ENCODE measurements at places on chromosomes 4 and X.

GRCh38 chr4:148007792-148008191 lies 275.9 kb downstream of the ARHGAP10 start:
- DNase-seq = no peak

GRCh38 chr4:173529477-173530325 lies at the start of gene HAND2:
Gene HAND2 (minus strand): TSS chr4:173530229. CDS start chr4:173529289, 940 bp downstream.
- no peak for DNase-seq

DNA sequence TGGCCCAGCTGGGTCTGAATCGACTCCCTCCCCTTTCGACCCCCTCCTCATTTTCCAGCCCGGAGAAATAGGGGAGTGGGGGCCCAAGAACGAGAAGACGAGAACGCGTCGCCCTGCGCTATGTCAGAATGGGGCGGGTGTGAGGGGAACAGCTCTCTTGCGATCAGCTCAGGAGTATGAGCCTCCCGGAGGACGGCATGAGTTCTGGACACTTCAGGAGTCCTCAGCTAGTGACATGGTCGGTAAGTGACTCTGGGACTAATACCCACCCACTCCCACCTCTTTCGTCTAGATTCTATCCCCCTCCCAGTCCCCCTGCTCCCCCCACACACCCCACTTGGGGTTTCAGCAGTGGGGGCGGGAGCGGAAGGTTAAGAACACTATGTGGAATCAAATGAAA lies 944 bp downstream of the KLF8 start:
- no peak for DNase-seq

DNA sequence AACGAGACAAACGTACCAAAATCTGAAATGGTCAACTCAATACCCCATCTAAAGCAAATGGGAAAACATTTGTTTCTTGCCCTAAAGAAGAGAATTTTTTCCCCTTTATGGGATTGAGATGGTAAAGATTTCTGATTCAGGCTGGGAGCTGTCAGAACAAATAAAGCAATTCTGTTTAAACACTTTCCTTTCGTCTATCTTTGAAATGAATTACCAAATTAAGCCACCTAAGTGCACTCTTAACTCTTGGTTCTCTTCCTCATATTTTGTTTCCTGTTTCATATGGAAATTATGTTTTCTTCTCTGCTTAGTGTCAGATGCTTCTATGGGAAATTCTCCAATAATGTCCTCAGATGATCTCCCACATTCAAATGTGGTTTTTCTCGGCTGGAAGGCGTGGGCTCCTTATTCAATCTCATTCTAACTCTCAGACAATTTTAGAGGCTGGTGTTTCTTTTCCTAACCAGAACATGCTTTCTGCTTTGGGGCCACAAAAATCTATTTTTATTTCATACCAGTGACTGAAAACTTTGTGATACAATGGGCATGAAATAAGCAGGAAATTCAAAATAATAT lies 50.3 kb upstream of the HPF1 start:
- no peak for DNase-seq

DNA sequence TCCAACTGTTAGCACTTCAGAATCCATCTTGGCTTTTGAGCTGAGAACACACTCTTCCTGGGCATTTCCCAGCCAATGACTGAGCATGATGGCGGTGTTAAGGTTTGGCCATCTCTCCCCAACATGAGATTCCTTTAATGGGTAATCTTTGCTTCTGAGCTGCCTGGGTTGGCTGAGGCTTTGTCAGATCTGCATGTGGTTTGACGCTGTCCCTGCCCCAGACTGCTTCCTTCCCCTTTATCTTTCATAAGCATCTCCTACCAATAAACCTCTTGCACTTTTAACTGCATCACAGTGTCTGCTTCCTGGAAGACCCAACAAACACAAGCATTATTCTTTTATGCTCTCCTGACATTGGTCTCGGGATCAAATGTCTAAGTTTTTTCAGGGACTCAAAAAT lies 31.5 kb upstream of the DIPK2B start:
- peak; percentile 4 for DNase-seq

DNA sequence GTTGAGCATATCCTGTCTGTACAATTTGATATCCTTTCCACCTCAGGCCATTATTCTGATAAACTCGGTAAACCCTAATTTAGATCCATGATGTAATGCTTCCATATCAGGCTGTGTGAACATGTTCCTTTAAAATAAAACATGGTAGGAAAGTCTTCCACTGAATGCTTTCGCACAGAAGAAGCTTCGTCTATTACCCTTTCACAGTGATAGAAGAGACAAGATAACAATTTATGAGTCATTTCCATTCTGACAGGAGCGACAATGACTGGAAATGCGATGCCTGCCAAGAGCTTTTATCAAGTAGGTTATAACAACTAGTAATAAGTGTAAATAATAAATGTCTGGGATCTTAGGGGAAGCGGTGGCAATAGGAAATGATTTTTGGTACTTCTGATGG lies 98.8 kb downstream of the TTC29 start:
- no peak for DNase-seq

DNA sequence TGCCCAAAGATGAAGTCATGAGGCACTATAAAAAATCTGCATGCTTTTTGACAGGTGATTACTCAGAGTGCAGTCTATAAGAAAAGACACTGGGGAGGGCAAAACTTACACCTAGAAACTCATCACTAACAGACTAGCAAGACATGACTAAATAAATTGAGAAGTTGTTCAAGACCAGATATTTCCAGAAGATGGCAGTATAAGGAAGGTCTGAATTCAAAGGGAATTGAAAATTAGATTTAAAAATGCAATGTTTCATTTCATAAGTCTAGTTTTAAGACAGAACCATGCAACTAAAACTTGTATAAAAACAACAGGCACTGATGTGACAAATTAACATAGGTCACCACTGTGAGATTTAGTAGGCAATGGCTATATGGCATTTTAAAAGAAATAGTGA lies 232.5 kb upstream of the POF1B start:
- no peak for DNase-seq

GRCh38 chr4:119627267-119628255 lies 1.0 kb downstream of the PDE5A start:
- peak; percentile 35 for DNase-seq

DNA sequence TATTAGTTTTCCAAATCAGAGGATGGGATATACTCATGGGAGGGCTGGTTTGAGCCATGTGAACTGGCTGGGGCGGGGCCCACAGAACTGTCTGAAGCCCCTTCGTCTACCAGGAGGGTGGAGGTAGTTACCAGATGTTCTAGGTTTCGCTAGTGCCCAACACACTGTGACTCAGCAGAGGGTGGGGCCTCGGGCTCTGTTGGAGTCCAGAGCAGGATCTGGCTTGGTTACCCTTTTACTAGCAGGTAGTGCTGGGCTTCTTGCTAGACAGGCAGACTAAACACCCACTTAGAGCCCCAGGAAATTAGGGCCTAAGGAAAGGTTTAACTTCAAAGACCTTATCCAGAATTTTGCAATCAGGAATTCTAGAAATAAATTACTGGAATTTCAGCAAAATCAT lies 56.2 kb upstream of the CHRDL1 start:
- DNase-seq = no peak

- peak; percentile 55 for DNase-seq
Measured at GRCh38 chrX:1500701-1501624, 36.0 kb downstream of the P2RY8 start.

GRCh38 chrX:66054978-66055377 lies 15.1 kb upstream of the VSIG4 start:
- no peak for DNase-seq

DNA sequence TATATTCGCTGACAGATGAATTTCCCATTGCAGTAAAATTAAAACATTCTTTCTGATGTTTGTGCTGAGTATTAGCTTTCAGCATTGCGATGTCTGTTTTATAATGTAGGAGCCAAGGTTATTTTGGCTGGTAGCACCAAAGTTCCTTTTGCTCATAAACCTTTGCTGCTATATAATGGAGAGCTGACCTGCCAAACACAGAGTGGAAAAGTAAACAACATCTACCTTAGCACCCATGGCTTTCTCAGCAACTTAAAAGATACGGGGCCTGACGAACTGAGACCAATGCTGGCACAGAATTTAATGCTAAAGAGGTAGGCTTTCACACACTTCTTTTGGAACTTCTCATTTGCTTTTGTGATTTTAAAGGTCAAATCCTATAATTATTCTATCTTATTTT lies 46.0 kb downstream of the WDR19 start:
- no peak for DNase-seq

GRCh38 chrX:56519642-56520041 lies 43.8 kb upstream of the UBQLN2 start:
- no peak for DNase-seq

DNA sequence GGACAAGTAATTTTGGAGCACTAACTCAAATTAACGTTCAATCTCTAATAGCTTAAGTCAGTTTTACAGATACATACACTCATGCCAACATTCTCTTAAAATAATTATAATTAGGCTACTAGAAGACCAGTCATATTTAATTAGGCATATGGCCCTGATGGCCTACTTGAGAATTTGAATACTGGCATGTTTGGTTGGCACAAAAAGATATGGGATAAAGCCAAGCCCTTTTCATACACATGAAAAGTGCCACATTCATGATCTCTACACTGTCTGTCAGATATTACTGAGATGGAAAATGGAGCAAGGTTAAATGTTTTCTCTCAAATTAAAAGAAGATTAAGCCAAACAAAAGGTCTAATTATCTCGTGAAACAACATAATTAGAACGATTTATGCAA lies 1091.0 kb downstream of the C4orf33 start:
- DNase-seq = no peak

- peak; percentile 50 for DNase-seq
Measured at GRCh38 chr4:113636438-113636818, 125.1 kb downstream of the CAMK2D start.

DNA sequence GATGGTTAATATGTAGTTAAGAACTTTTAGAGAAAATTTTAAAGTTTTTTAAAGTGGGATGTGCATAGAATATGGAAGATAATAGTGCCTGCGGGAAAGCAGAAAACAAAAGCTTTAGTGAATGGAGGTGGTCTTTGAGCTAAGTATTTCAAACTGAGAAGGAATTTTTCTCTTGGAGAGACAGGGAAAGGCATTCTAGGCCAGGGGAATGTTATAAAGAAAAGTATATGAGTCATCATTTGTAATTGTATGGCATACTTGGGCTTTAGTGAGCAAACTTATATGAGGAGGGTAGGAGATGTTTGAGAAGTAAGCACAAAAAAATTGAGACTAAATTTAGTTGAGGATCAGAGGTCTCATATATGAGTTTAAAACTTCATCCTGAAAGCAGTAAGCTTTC lies 467.0 kb downstream of the PPARGC1A start:
- no peak for DNase-seq

GRCh38 chr4:89319756-89320155 lies 12.2 kb upstream of the GPRIN3 start:
- DNase-seq = no peak

GRCh38 chrX:38313190-38313589 lies 14.1 kb downstream of the RPGR start:
- DNase-seq = no peak

- no peak for DNase-seq
Measured at GRCh38 chr4:148790691-148791090, 348.5 kb upstream of the NR3C2 start.

DNA sequence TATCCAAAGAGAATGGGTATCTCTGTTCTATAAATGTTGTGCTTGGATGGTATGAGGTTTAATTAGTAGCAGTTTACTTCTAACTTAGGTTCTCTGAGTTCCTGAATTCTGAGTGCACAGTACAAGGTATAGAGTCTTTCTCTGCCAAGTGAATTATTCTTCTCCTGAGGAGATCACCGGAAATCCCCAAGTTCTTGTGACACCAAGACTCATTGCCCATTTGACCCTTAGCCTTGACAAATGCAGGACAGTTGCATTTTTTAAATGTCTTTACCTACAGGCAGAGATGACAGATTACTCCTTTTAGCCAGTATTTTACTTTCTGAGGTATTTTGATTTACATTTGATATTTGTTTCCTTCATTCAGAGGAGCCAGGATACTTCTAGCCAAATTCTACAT lies 72.9 kb downstream of the MAOA start:
- no peak for DNase-seq

DNA sequence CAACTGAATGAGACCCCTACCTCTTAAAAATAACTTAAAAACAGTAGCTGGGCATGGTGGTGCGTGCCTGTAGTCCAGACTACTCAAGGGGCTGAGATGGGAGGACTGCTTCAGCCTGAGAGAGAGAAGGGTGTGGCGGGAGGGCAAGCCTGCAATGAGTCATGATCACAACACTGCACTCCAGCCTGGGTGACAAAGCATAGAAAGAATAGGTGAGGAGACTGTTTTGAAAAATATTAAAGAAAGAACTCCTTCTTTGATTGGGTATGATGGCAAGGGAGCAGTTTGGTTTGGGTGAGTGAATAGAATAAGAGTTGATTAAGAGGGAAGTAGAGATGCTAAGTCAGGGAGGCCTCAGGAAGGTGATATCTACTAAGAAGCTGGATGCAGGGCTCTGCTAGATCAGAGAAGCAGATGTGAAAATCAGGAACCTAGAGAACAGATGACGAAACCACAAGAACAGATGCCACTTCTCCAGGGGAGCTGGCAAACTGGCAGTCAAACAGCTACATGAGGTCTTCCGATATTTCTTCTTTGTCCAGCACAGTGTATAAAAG lies 318.6 kb downstream of the OPHN1 start:
- DNase-seq = no peak

- DNase-seq = no peak
Measured at GRCh38 chrX:100895365-100896075, 21.4 kb upstream of the NOX1 start.

DNA sequence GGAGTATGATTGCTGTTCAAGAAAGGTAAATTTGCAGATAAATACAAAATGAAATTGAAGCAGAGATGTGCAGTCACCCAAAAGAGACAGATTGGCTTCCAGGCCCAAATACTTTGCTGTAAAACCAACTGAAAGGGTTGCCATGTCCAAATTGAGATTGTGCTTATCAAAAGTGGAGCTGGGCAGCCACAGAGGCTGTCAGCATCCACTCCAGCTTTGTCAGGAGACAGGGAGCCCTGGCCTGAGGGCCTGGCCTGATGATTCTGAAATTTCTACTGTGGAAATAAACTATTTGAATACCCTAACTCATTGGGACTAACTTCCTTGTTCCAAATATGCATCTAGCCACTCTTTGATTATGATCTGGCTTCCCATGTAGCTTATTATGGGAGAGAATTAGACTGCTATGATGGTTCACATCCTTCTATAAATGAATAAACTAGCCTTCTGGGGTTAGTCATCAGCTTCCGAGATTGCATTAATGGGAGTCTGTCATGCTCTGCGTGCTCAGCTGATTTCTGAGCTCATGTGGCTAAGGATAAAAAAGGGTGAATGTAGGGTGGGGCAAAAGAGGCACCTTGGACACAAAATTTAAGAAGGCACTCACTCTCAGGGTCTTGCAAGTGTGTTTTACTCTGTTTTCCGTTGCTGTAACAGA lies 48.2 kb downstream of the SLC34A2 start:
- DNase-seq = no peak

GRCh38 chr4:41154814-41155177 lies 59.5 kb downstream of the APBB2 start:
- DNase-seq = no peak

- DNase-seq = no peak
Measured at GRCh38 chrX:119497185-119497584, 28.9 kb downstream of the SLC25A5 start.

GRCh38 chrX:153853180-153853901 lies 23.0 kb upstream of the PDZD4 start:
- no peak for DNase-seq
